Suppressor macrophage treated with lipopolysaccharide for 1 hour (primary cell): ENCODE measurements at places on chromosomes 7 and 10.
A peak's percentile ranks its signal among the peaks of the same experiment; 100 is the strongest.

DNA sequence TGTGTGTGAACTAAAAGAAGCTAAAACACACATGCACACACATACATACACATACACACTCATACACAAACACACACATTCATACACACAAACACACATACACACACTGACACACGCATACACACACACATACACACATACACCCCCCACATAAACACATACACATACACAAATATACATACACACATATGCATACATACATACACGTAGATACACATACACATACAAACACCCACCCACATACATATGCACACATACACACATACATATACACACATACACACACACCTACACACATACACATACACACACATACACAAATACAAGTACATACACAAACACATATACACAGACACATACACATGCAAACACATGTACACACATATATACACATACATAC lies 28.0 kb downstream of the SLC18A2 start:
- no peak for DNase-seq

GRCh38 chr10:96460316-96460715 lies 53.4 kb downstream of the TLL2 start:
- no peak for DNase-seq

GRCh38 chr10:103901299-103901698 lies 16.7 kb downstream of the STN1 start:
- no peak for DNase-seq

DNA sequence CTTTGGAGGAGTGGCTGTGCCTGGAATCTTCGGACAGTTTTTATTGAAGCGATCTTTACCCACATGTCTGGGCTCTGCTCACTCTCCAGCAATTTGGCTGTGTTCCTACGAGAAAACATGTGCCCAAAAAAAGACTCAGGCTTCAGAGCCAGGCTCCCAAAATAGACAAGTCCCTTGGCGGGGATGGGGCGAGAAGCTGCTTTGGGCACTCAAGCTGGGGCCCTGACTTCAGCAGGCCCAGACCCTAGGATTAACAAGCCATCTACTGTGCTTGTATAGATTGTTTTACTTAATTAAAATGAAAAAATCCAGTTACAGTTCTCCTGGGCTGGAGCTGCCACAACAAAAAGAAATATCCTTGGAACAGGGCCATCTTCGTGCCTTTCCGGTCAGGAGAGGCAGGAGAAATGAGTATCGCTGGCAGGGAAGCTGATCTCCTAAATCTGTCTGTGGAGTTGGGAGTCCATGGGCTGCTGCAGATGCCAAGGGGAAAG lies 51.4 kb upstream of the PDCD4 start:
- DNase-seq: no peak

GRCh38 chr10:103554488-103555324 lies 61.2 kb downstream of the NEURL1 start:
- peak; percentile 81 for DNase-seq

DNA sequence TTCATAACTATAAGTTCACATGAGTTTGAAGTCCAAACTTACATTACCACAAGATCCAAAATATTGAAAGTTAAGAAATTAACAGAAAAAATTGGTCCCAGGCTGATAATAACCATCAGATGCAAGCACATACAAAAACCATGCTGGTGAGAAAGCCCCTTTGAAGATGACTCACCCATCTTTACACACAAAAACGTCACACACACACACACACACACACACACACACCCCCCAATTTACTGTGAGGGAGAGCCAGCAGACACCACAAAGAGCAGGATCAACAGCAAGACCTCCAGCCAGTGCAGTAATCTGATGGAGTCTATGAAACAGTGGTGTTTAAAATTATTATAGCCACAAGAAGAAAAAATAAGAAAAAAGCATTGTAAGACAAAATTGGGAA lies 50.1 kb upstream of the DRGX start:
- DNase-seq: peak; percentile 25

DNA sequence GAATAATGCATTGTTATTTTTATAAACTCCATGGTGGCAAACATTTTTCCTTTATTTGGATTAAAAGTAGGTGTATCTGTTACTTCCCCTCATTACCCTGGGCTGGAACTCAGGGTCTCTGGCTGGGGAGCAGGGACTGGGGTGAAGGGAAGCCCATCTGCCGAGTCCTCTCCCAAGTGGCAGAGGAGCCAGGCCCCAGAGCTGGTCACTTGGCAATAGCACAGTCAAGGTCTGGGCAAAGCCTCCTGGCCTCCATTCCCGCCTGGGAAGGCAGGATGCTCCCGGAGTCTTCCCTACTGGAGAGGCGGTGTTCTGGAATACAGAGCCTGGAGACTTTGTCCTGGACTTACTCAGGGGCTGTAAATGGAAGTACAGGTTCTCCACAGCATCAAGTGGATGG lies 76.2 kb downstream of the CDH23 start:
- no peak for DNase-seq

DNA sequence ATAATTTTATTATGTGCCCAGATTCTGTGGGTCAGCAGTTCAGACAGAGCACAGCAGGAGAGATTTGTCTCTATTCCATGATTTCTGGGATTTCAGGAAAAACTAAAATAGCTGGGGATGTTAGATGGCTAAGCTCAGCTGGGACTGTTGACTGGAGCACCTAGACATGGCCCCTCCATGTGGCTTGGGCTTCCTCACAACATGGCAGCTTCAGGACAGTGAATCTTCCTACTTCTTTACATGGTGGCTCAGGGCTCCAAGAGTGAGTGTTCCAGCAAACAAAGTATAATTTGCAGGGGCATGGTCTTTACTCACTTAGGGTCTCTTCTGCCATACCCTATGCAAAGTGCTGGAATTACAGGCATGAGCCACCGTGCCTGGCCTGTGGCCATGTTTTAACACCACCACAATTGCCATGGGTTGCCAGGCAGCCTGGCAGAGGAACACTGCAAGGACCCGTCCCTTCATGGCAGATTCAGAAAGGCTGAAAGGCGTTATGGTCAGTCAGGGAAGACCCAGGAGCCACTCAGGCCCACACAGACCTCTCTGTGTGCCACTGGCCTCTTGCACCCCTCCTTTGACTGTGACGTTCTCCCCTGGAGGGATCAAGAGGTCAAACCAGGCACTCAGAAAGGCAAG lies 50.8 kb upstream of the ZMIZ1 start:
- DNase-seq: no peak

DNA sequence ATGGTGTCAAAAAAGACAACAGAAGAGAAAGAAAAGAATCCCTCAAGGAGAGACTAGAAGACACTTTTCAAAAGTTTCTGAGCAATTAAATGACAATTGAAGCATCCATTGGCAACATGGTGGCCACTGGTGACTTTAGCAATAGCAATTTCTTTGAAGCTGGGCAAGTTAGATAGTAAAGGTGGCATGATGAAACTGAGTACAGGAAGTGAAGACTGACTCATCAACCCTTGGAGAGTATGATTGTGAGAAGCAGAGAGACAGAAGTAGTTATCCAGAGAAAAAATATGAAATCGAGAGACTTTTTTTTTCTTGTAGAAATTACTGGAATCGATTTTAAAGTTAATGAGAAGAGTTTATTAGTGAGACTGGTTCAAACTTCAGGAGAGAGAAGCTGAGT lies 52.5 kb downstream of the DGKB start:
- DNase-seq: no peak

DNA sequence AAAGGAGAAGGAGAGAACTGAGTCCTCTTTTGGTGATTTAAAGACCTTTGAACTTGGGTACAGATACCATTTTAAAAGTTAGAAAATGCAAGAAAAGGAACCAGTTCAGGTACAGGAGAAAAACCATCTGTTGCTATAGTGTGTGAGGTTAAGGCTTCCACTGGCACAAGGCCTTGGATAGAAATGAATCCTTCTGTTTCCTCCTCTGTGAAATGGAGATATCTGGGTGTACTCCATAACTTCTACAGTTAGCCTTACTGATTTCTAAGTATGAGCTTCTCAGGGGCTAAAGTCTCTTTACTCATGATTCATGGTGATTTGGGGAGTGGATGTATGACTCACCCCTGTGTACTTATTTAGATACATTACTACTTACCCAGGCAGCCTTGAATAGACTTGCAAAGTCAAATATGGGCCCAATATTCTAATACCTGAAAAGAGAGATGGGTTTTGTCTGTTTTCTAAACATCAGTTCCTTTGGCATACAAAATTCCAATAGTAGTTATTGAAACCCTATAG lies 117.2 kb upstream of the ADO start:
- DNase-seq: peak; percentile 42

GRCh38 chr10:43226851-43227845 lies 39.7 kb downstream of the RASGEF1A start:
- DNase-seq: no peak

- no peak for DNase-seq
These were observed 127.6 kb upstream of the RHOBTB1 start for GRCh38 chr10:61071580-61071979.

DNA sequence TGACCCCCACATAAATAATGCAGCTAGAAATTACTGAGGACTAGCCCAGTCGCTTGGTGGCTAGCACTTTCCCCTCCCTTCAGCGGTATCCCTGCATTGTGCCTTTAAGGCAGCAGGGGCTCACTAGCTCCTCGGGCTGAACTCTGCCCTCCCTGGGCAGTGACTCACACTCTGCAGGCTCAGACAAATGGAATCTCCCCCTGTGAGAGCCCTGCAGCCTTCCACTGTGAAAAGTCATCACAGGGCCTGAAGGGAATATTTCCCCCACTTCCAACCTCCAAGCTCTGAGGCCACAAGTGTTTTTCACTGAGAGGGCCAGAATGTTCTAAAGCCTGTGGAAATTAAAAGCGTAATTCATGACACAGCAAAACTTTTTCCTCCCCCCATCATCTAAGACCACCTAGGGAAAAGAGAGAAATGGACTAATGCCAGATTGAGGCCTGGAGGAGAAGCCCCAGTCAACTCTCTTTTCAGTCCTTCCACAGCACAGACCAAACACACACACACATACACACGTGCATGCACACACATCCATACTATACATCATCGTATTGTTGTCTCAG lies 93.6 kb upstream of the COL1A2 start:
- DNase-seq: peak; percentile 22

DNA sequence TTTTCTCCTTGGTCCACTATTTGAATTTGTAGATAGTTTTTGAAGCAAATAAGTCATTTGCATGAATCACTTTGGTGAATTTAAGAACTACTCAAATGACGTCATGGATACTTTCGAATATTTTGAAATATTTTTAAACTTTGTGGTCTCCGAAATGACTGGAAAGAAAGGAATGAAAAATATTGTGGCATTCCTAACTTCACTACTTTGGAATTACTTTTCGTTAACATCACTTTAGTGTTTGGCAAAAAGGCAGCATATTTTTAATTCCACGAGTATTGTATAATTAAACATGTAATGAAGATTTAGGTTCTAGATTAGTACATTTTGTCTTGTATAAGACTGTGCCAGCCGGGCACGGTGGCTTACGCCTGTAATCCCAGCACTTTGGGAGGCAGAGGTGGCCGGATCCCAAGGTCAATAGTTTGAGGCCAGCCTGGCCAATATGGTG lies 35.3 kb upstream of the ZRANB1 start:
- no peak for DNase-seq

DNA sequence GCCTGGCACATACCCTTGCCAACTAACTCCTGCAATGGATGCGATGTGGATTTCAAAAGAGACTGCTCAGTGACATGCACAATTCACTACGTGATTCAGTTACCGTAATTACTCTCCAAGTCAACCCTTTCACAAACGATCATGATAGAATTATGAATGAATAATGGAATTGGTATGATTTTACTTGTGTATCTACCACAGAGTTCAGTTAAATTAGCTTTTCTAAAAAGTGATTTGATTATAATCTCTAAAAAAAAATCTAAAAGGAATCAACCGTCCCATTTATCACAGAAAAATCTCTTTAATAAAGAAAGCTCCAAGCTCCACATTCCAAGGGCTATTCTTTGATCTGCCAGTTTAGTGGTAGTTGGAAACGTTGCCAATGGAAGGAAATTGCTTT lies 30.4 kb upstream of the RSU1 start:
- no peak for DNase-seq

GRCh38 chr7:128059143-128059988 lies 28.1 kb upstream of the LRRC4 start:
- DNase-seq: no peak

GRCh38 chr7:28921822-28922221 lies 36.3 kb downstream of the TRIL start:
- DNase-seq: peak; percentile 76

GRCh38 chr10:47277352-47278151 lies 22.4 kb upstream of the GDF10 start:
- no peak for DNase-seq

DNA sequence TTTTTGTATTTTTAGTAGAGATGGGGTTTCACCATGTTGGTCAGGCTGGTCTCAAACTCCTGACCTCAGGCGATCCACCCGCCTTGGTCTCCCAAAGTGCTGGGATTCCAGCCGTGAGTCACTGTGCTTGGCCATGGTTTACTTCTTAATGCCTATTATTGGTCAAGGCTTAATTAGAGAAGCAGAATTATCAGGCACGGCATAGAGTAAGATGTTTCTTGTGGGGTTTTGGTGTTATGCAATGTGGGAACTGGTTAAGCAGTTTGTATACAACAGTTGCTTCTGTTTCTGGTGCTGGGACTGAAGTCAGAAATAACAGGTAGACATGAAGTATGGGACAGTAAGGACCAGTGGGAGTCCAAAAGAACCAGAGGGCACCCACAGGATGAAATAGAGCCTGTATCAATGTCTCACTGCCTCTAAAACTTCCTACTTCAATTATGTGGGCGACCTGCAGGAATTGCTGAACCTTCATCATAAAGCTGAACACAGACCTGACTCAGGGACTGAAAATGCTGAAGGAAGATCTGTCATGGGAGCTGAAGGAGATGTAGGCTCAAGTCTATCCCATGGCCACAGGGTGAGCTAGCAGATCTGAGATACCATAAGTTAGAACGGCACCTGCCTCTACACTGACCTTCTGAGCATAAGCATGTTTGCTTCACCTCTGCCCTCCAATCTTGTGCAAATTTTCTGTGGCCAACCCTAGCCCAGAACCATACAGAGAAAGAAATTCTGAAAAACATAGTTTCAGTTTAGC lies 38.3 kb upstream of the VCL start:
- peak; percentile 71 for DNase-seq

GRCh38 chr10:122225330-122225729 lies 45.8 kb upstream of the BTBD16 start:
- DNase-seq: no peak

DNA sequence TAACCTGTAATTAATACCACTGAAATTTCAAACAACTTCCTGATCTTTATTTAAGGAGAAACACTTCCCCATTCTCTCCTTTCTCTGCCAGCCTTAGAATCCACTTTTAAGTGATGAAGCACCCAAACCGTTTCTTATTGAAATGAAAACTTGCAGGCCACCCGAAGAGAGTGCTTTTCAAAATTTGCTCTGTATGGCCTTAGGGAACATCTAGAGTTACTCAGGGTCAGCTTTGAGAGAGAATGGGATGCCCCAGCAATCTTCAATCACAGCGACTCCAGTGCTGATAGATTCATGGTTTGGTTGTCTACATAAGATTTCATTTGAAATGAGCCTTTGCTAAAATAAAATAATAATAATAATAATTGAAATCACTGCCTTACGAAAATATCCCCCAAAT lies 323.1 kb downstream of the PCLO start:
- no peak for DNase-seq
